ENCODE measurements at places on chromosomes 3 and 15.

DNA sequence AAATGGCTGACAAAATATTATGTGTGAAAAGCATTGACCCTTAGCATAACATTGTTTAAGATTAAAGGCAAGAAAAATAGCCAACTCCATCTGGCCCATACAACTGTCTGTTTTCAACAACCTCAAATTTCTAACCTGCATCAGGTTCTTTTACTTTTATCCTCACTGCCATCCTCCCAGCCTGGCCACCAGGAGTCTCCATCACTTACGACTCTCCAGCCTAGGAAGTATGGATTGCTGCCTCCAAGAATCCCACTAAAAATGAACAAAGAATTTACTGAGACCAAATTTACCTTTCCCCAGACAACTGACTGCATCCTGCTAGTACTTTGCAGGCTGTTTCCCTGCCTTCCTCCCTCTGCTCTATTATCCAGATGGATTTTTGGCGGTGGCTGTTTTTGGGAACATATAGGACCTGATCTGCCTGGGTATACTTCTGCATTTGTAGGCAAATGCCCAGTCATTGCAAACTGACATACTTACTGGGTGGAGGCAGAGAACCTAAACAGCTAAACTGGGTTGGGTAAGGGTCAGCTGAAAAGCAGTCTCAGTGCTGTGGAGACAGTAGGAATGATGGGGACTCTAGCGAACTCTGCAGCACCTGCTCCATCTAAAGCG lies 144.2 kb downstream of the GHSR start:
- DNase-seq: no peak

GRCh38 chr3:127170814-127171213 lies 22.1 kb upstream of the PRR23E start:
- no peak for DNase-seq

GRCh38 chr3:18386274-18386890 lies 38.8 kb downstream of the SATB1 start:
- DNase-seq: no peak

GRCh38 chr3:49489247-49489646 lies 19.2 kb downstream of the DAG1 start:
- no peak for DNase-seq

GRCh38 chr3:122787872-122788271 lies 5.8 kb downstream of the HSPBAP1 start:
- no peak for DNase-seq

- no peak for DNase-seq
Measured at GRCh38 chr15:67103432-67103831, 38.0 kb downstream of the SMAD3 start.

GRCh38 chr3:196739671-196740480 lies at the start of gene PAK2:
Gene PAK2, plus strand, starts transcription at chr3:196739857. Its CDS starts 42,790 bp downstream, at chr3:196782647.
- DNase-seq: peak; percentile 77

DNA sequence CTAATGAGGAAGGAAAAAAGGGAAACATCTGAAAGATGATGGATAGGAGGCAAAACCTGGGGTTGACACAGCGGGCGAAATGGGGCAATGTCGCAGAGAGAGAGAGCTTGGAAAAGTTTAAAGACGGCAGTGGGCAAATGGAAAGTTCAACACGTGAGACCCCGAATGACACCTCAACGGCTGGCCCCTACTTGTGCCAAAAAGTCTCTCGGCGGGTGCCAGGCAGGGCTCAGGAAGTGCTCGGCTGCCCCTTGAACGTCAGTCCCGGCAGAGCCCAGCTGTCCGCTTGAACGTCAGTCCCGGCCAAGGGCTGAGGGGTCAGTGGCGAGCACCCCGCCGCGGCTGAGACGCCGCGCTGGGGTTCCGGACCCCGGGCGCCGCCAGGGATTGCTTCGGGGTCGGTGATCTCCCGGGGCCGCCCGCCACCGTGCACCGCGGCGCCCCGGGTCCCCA lies 658 bp downstream of the EOGT start:
- DNase-seq: no peak

GRCh38 chr3:32457971-32458471 lies 44.6 kb downstream of the CMTM6 start:
- DNase-seq: no peak

DNA sequence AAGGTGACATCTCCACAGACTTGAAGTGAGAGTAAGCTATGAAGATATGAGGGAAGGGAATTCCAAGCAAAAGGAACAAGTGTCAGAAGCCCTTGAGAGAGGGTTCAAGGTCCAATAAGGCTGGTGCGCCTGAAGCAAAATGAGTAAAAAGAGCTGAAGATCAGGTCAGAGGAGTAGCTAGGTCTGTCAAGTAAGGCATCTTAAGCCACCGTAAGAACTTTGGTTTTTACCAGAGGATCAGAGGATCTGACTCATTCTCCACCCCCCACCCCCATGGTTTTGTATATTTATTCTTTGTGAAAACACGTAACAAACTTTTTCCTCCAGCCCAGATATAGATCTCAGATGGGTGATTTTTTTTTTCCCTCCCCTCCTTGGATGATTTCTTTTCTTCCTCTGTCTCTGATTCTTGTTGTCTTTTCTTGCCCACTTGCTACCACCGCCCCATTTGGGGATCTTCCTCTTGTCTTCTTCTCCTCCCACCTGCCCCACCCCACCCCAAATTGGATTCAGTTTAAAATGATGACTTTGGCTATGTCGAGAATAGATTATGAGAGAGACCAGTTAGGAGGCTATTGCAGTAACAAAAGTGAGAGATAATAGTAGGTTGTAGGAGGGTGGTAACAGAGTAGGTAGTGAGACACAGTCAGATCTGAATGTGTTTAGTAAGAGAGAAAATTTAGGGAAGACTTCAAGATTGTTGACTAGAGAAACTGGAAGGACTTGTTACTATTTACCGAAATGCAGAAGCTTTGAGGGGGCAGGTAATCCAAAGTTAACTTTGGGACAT lies 6.1 kb downstream of the TRMT10C start:
- DNase-seq: no peak

DNA sequence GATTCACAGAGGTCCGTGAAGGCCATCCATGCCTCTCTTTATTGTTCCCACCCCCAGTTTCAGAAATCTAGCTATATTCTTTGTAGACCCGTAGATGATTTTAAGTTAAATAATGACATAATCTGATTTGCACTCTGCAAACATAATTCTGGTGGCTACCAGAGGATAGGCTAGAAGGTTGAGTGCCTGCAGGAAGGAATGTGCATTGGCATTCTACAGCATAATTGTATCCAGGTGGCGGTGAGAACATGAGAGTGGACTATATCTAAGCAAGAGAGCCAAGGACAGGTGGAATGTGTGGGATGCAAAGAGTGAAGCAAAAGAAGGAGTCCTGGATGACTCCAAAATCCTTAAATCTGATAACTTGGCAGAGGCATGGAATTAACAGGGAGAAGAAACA lies 298.5 kb upstream of the MME start:
- no peak for DNase-seq

GRCh38 chr15:95138604-95139270 lies 907.4 kb downstream of the MCTP2 start:
- no peak for DNase-seq

DNA sequence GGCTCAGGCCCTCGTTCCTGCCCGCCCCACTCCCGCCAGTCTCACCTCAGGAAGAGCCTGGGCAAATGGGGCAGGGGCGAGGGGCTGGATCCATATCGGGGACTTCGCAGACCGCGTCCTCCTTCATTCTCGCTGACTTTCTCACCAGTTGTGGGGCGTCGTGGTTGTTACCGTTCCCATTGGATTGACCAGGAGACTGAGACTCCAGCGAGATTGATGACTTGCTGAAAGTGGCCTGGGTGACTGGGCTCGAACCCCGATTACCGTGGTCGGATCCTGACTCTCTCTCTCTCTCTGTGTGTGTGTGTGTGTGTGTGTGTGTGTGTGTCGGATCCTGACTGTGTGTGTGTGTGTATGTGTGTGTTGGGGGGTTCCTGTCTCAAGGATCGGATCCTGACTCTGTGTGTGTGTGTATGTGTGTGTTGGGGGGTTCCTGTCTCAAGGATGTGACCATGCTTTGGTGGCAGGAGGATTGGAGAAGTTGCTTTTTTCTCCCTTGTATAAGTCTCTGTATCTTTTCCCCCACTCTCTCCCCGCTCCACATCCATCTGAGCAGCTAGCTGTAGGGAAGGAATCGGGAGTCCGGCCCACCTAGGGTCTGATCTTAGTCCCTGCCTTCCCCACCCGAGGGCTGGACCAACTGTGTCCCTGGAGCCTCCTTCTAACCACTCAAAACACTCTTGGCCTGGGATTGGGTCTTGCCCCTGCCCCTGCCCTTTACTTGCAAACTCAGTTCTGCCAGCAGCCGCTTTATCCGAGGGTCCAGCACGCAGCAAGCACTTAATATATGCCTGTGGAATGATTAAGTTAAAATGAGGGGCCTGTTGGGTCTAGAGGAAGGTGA lies 603 bp downstream of the PLEKHO2 start:
- DNase-seq: no peak

DNA sequence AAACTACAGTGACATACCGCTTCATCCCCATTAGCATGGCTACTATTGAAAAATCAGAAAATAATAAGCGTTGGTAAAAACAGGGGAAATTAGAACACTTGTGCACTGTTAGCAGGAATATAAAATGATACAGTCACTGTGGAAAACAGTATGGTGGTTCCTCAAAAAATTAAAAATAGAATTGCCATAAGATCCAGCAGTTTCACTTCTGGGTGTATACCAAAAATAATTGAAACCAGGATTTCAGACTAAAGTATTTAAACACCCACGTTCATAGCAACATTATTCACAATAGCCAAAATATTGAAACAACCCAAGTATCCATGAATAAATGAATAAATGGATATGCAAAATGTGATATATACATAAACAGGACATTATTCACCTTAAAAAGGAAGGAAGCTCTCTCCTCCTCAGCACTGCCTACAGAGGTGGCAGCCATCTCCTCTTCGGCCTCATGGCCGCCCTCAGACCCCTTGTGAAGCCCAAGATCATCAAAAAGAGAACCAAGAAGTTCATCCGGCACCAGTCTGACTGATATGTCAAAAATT lies 34.1 kb downstream of the NGLY1 start:
- no peak for DNase-seq

- DNase-seq: no peak
Measured at GRCh38 chr3:117310536-117310935, 601.0 kb downstream of the TUSC7 start.

GRCh38 chr15:63043335-63044076 lies 959 bp downstream of the TPM1 start:
- DNase-seq: no peak

DNA sequence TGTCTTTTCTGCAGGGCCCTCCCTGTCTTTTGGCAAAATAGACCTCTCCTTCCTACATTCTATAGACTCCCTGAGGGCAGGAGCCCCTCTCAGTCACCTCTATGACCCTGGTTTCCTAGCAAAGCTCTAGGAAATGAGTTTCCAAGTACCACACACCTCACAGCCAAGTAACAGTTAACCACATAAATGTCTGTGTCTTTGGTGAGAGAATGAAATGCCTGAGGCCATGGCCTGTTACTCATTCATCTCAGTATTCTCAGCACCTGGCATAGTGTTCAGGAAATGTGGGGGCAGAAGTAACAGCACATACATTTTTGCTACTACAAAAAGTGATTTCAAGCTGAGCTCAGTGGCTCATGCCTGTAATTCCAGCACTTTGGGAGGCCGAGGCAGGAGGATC lies 21.0 kb downstream of the RFT1 start:
- DNase-seq: no peak

GRCh38 chr3:172699031-172699430 lies 11.8 kb downstream of the NCEH1 start:
- no peak for DNase-seq

DNA sequence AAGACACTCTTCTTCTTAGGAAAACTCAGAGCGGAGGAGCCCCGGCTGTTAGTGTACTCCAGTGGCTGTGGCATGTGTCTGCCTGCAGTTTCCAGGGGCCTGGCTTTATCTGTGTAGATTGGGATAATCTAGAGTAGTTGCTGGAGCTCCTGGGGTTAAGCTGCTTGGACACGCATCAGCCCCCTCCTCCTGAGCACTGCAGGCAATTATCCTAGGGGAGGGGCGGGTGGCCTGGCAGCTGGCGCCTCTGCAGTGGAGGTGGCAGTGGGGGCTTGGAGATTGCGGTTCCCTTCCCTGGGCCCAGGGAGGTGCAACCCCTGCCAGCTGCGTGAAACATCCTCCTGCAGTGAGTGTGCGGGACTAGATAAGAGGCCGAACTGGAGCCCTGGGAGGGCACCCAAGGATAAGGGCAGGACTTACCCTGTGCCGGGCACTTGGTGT lies 68.2 kb downstream of the EFCAB12 start:
- no peak for DNase-seq

- DNase-seq: no peak
Measured at GRCh38 chr3:44927371-44927770, 48.6 kb downstream of the ZDHHC3 start.

GRCh38 chr3:38154625-38155255 lies 10.6 kb upstream of the OXSR1 start:
- no peak for DNase-seq

DNA sequence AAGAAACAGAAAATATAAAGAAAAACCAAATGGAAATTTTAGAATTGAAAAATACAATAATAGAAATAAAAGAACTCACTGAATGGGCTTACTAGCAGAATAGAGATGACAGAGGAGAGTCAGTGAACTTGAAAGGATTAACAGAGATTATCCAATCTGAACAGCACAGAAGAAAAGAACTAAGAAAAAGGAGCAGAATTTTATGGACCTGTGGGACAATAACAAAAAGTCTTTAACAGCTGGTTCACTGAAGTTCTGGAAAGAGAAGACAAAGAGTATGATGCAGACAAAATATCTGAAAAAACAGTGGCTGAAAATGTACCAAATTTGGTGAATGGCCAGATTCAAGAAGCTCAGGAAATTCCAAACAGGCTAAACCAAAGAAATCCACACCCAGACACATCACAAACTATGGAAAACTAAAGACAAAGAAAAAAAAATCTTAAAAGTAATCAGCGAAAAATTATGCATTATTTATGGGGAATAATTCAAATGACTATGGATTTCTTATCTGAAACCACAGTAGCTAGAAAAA lies 9.7 kb upstream of the GNB5 start:
- DNase-seq: no peak

GRCh38 chr3:98702166-98702565 lies 61.0 kb upstream of the ST3GAL6 start:
- DNase-seq: no peak

DNA sequence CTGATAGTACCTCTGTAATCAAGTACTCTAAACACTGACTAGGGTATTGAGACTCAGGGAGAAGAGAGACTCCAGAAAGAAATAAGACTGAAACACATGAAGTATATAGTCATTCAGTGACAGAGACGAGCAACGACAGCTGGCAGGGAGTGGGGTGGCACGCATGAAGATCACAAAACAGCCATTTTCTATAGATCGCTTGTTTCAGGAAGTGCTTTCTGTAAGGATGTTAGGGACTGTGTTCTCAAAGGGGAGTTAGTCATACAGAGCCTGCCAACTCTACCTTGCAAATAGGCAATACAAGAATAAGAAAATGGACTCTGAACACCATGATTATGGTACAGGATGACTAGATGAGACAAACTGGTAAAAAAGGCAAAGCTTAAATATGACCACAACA lies 139.5 kb downstream of the TBL1XR1 start:
- no peak for DNase-seq

DNA sequence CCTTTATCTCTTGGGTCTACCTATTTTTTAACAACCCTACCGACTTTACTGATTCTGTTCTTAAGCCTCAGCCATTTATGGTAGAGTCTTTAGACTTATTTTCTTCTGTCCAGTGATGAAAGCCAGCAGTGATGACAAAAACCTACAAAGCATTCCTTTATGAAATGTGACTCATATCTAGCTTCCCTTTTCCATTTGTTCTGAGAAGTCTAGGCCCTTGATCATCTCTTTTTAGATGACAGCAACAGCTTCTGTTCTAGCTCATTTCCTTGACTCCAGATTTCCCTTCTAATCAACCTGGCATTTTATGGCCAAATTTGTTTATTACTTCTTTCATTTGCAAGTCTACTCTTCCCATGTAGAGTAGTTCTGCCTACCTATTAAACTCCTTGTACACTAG lies 36.1 kb downstream of the CFAP44 start:
- no peak for DNase-seq

- no peak for DNase-seq
Measured at GRCh38 chr3:104901396-104901795, 465.3 kb upstream of the ALCAM start.

All from NCI-H2081 treated with DMSO at 0.1 percent for 48 hours (cell line).